WTC11 (cell line): ENCODE measurements at places on chromosomes 11 and 22.

DNA sequence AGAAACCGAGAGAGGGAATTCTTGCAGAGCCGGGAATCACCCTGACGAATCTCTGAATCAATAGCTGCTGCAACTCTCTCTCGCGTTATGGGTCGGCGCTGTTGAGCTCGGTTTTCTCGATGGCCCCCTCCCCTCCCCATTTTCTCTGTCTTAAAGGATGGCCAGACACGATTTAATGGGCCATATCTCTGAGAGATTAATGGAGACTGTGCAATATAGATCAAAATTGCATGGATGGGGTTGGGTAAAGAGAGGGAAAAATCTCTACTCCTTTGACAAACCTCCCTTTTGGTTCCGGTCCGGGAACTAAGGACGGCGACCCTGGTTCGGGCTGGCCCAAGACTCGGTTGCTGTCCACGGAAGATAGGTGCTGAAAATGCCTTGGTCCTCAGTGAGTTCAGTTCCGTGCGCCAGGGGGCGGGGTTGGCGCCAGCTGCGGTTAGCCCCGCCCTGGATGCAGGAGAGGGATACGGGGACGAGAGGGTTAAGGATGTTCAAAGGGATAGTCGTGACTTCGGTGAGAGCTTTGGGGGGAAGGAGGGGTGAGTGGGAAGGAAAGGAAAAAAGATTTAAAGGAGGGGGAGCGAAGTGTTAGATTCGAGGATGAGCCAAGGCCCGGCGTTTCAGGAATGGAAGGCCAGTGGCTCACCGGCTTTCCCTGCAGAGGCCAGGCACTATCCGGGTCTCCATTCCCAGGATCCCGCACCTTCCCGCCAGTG lies 103.6 kb upstream of the HSD17B12 start:
- H3K4me3 ChIP-seq = peak overlapping the region; percentile 72
- no peaks in the 10 kb centered on the region for H3K36me3 ChIP-seq
- peaks cover 43% of the 10 kb centered on the region for H3K4me1 ChIP-seq
- peak; percentile 92 for DNase-seq
- no peak overlapping the region for H3K27ac ChIP-seq

GRCh38 chr11:92697461-92698312 lies 271.8 kb upstream of the MTNR1B start:
- no peak overlapping the region for H3K4me3 ChIP-seq
- peaks cover 4% of the 10 kb centered on the region; the same call in 1 of the 2 replicates for H3K4me1 ChIP-seq
- no peak for DNase-seq
- H3K27me3 ChIP-seq = no peaks in the 10 kb centered on the region

GRCh38 chr11:11022125-11022730 lies 164.4 kb upstream of the ZBED5 start:
- peaks cover 12% of the 10 kb centered on the region for H3K4me1 ChIP-seq
- H3K36me3 ChIP-seq = no peaks in the 10 kb centered on the region
- no peaks in the 10 kb centered on the region for H3K27me3 ChIP-seq

DNA sequence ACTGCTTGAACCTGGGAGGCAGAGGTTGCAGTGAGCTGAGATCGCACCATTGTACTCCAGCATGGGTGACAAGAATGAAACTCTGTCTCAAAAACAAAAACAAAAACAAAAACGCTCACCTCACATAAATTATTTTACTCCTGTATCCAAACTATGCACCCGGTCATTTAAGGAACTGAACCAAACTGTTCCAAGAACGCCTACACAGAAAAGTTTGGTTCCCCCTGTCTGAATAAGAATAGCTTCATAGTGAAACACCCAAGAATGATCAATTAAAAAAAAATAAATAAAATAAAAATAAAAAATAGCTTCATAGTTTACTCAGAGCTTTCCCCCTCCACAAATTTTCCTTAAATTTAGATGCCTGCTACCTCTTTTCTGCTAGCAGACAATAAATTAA lies 13.7 kb downstream of the NUP98 start:
- H3K27ac ChIP-seq = peak overlapping the region; percentile 90
- no peak for DNase-seq
- H3K36me3 ChIP-seq = peaks cover 31% of the 10 kb centered on the region
